Stimulated activated CD4-positive, alpha-beta T cell treated with anti-CD3 and anti-CD28 coated beads, TNF-alpha, amount 100 ng/mL, for 1 hour (primary cell): ENCODE measurements at places on chromosomes 5 and 9.
A peak's percentile ranks its signal among the peaks of the same experiment; 100 is the strongest.

- no peak for DNase-seq
Observed at GRCh38 chr9:33964086-33964768, 84.5 kb downstream of the UBAP2 start.

- DNase-seq = peak; percentile 22
Observed at GRCh38 chr5:143182901-143183820, 220.3 kb downstream of the NR3C1 start.

DNA sequence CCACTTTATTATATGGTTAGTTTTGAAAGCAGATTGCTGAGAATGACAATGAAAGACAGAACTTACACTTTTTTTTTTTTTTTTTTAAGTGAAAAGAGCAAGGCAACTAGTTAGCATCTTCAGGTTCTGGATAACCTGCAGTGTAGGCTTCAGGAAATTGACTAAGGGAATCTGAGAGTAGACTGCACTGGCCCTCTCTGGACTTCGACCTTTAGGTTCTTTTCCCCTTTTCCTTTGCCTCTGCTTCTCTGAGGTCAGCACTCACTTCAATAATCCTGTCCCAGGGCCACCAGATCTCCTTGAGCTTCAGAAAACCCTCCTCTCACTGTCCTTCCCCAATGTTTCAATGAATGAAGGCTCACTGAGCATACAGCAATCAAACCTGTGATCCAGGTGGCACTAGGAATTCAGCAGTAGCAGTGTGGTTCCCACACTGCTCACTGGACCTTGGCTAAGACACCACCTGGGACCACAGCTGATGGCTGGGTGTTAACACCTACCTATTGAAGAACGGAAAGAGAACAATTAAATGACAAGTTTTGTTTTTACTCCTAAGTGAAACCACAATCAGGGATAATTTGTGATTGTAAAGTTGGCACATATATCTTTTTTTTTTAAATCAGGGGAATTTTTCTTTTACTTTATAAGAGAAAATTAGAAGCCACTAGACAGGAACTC lies 85.8 kb upstream of the IL6ST start:
- no peak for DNase-seq

DNA sequence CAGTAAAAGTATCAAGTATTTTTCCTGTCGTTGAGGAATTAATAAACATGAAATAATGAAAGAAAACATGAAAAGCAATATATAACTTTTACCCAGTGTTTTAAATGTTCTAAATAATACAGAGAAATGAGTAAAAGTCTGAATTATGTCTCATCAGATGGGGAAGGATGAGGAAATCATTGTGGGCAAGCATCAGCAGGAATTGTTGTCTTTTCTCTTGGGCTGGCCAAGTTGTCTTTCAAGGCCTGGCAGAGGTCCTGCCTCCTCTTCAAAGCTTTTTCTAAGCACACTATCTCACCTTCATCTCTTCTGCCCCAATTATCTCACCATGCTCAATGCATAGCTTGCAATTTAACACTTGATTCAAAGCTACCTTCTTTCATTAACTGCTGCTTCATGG lies 41.9 kb downstream of the MOCS2 start:
- DNase-seq = no peak

DNA sequence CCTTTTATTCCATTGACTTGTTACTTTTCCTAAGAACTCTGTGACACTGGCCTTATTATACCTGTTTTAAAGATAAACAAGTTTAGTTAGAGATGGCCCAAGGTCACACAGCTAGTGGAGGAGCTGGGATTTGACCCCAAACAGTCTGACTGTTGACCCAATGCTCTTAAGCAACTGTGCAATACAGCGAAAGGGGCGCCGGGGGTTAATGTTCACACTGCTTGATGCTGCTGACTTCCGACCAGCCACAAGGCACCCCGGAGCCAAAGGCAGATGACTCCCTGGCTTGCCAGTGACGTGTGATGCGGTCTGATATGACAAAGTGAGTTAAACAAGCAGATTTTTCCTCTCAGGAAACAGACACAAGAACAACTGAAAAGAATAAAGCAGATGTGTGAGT lies 23.9 kb downstream of the PIK3R1 start:
- peak; percentile 54 for DNase-seq

DNA sequence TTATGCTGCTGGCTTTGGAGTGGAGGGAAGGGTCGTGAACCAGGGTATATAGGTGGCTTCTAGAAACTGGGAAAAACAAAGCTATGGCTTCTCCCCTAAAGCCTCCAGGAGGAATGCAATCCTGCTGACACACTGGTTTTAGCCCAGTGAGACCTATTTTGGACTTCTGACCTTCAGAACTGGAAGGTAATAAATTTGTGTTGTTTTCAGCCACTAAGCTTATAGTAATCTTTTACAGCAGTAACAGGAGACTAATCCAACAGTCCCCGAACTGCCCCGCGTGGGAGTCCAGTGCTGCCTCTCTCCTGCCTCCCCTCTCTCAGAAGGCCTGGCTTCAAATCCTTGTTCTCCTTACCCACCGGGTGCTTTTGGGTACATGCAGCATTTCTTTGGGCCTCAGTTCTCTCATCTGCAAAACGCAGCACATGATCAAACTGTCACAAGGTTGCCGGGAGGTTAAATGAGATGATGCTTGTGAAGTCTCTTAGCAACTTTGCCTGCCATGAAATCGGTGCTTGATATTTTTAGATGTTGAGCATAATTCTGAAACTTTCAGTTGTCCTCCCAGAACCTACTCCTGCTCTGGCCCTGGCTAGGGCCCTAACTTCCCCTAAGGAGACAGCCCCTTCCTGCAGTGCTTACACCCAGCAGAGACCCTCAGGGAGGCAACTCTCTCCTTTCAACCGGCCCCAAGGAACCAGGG lies 127.3 kb upstream of the BOD1 start:
- no peak for DNase-seq

DNA sequence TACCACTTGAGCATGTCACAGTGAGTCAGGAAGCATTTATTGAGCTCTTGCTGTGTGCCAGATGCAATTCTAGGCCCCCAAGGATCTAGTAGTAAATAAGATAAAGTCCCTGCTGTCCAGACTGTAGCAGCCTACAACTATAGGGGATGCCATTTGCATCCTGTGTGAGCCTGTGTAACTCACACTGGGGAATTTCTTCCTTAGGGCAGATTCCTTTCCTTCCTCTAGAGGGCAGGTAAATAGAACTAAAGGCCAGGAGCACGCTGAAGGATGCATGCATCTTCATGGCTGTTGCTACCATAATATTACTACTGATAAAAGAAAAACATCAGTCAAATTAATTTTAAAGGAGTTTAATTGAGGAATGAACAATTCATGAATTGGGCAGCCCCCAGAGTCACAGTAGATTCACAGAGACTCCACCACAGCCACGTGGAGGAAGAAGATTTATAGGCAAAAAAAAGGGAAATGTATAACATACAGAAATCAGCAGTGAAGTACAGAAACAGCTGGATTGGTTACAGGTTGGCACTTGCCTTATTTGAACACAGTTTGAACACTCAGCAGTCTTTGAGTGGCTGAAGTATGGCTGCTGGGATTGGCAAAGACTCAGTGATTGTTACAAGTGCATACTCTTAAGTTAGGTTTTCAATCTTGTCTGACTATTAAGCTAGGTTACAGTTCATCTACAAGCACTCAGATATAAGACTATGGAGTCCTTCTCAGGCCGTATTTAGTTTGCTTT lies 98.9 kb downstream of the ACTL7B start:
- DNase-seq = no peak

- no peak for DNase-seq
Observed at GRCh38 chr5:9951865-9952516, 297.7 kb downstream of the ATPSCKMT start.

DNA sequence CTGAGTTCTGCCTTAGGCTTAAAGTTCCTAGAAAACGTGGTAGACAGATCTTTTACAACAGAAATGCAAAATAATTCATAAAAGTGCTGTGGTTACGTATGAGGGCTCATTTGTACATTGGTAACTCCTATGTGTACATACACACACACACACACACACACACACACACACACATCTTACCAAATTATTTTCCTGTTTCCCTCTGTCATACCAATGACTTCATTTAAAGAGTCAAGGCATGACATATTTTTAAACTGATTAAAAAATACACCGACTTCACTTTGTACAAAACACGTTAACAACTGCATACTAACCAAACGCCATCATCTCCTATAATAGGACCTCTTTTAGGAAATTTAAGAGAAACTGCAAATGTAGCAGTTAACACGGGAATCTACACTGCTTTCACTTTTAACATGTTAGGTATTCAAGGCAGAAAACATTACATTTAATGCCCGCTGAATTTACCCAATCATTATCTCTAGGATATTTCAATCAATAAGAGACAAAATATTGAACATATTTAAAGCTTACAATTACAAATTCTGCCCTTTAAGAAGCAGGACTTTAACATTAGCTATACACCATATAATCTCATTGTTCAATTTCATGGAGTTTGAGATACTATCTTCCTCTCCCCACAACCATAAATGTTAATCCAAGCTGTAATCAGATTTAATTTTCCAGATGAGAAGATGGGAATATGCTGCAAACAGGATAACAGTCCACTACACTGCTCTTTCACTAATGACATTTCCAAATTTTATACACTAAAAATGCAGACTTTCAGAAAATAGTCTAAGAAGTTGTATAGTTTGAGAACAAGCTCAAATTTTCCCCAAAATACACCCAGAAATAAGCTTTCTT lies 133.1 kb downstream of the DENND1A start:
- DNase-seq = no peak

DNA sequence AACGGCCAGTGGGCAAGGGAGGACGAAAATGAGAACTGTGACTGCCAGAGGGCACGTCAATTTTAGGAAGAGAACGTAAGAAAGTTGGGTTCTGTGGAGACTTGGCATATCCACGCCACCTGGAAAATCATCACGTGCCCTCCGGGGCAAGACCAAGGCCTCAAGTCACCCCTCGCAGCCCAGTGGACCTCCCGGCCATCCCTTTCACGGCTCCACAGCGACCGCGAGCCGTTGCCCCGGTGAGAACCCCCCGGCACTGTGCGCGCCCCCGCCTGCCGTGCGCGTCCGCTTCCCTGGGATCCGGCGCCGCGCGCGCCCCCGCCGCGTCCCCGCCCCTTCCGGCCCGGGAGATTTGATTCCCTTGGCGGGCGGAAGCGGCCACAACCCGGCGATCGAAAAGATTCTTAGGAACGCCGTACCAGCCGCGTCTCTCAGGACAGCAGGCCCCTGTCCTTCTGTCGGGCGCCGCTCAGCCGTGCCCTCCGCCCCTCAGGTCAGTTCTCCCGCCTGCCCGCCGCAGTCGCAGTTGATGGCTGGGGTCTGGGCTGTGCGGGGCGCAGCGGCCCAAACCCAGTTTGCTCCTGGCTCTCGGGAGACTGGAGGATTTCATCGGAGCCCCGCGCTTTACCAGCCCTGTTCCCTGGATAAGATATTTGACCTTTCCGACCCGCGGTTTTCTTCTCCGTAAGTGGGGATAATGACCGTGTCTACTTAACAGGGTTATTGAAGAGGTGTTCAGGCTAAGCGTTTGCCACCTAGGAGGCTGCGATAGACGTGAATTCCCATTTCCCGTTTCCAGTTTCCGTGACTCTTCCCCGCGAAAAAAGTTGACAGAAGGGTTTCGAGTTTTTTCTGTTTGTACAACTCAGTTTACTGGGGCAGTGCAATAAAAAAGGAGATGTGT lies at the start of gene MELK:
Gene MELK (plus strand): TSS at position 381 of the 904 bp plus-strand sequence. CDS start 8,787 bp downstream, outside the sequence.
- peak; percentile 82 for DNase-seq

GRCh38 chr9:124450241-124450924 lies at the start of gene ADGRD2:
ADGRD2 (plus strand) TSS chr9:124450451; CDS start chr9:124451667, 1,216 bp downstream.
- DNase-seq = no peak

DNA sequence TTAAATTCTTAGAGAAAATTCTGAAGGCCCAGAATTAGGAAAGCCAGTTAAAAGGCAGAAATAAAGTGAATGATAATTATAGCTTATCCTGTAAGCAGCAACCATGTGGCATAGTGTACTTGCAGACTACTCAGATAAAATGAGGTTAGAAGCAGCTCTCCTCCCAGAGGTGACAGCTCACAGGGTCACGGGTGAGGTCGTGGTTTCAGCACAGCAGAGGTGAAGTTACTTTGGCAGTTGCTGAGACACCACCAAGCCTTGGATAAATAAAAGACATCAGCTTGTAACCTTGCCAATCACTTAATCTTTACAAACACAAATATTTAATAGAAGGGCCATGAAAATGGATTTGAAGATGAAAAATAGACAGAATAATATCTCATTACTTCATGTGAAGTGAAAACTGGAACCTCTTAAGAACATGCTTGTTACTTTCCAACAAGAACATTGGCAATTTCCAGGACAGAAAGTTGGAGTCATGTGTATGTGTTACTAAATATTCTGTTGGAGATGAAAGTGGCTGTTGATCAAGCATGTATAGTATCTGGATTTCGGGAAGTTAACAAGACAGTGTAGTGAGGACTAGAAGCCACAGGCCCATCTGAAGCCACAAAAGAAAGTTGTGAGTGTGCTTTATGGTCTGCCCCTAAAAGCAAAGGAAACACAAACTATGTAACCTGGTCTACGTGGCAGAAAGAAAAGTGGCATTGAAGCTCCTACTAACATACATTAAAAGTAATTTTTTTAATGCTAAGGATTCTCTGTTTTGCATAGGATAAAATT lies 134.4 kb downstream of the ERCC6L2 start:
- DNase-seq = no peak

- DNase-seq = no peak
Observed at GRCh38 chr9:123940721-123941523, 11.0 kb upstream of the DENND1A start.

DNA sequence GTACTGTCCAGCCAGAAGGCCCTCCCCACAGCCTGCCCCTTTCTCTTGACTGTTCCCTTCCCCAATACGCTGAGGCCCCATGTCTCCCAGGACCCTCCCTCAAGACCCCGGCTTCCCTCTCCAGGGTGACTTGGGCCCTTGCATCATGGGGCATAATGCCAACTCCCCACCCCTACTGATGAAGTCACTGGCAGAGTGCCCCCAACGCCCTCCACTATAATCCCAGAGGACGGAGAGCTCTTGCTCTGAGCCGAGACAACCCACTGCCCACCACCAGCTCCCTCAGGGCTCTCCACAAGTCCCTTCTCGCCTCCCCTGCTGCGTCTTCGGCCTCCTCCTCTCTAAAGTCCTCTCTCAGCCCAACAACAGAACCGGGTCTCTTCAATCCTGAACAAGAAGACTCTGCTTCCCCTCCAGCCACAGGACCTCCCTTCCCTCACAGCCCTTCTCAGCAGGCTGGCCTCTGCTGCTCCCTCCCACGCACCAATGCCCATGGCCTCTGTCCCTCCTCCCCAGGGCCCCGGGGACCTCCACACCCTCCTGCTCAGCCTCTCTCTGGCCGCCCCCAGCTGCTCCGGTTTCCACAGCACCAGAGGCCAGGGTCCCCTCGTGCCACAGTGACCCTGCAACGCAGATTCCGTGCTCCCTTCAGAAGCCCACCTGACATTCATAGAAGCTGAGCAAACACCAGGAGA lies 47.6 kb downstream of the ADAMTS2 start:
- no peak for DNase-seq

- DNase-seq = no peak
Observed at GRCh38 chr5:95069948-95070347, 214.9 kb downstream of the MCTP1 start.

DNA sequence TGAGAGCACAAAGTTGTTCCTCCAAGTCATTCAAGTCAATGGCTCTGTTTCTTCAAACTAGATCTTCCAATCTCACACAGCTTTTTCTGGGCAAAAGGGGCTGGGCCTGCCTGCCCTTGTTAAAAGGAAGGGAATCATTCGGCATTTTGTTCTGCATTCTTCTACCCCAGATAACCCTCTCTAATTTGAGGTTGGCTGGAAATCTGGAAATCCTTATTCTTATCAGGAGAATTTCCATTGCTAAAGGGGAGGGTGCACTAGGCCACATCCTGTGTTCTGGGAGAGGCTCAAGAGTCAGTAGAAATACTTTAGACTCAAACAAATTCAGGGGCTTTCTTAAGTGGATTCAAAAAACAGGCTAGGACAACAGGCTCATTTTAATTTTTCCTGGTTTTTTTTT lies 384.7 kb upstream of the ZNF462 start:
- DNase-seq = no peak

- DNase-seq = no peak
Observed at GRCh38 chr9:104143550-104143910, 49.4 kb downstream of the SMC2 start.
